ENCODE measurements at places on chromosomes 11 and 22.

DNA sequence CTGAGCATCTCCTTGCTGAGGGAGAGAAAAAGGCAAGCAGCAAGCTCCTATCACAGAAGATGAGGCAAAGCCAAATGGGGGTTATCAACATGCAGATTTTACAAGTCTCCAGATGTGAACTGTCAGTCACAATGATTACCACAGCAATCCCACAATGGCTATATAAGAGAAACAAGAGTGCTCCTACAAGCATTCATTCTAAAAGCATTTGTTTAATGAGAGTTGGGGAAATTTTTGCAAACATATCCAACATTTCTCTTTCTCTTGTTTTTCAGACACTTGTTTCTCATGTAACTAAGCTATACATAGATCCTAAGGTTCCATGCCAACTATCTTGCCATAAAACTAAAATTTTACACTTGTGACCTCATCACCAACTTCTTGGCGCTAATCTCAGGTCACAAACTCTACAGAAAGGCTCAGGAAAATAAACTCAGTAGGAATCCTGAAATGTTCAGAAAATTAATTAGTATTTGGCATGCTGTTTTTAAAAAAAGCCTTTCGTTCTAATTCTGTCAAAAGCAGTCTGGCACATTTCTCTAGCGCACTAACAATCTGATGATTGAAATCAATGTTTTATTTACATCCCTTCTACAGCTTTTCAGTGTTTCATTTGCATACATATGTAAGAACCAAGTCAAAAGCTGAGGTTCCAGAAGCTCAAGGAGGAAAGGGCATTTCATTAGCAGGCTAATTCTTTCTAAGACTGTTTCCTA is 199.5 kb downstream of the TTC28 start:
- DNase-seq: no peak

DNA sequence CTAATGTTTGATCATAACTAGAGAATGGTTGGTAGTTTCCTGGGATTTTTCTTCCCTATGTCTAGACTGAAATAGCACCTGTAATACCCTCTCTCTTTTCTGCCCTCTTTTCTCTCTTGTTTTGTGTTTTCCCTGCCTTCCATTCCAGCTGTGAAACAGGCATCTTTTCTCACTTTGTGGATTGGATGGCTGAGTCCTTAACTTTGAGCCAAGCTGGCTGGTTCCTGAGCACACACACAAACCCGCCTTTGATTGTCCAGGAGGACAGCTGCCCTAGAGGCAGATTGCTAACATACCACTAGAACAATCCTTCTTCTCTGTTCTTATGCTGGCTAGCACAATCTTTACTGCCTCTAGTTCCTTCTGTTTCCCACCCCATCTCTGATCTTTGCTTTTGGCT is 17.7 kb downstream of the CTNND1 start:
- no peak for DNase-seq

DNA sequence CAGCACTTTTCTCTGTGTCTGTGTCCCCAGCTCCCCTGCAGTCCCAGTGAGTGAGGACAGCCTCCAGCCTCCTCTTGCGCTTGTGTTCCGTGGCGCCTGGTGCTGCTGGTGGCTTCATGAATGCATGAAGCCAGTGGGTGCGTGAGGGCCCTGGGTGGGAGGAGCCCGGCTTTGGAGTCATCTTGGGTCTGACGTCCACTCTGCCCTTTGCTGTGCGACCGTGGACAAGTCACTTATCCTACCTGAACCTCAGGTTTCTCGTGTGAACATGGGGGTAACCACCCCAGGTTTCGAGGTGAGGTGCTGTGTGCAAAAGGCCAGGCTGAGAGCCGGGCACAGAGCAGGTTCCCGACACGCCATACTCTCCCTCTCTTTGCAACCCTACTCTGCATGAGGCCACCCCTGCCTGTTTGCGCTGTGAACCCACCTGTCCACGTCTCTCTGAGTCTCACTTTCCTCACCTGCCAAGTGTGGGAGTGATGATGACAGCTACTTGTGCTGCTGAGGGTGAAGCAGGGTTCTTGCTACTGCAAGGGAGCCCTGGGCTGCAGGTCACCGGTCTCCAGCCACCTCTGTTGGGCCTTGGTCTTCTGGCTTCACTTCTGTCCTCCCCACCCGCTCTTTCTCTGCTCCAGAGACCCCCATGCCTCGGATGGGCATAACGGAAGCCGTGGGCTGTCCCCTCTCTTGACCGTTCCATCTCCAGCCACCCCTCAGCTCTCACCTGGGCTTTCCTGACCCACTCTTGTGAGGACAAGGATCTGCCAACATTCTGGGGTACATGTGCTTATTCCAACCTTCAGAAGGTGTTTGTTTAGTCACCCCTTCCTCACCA is 537.6 kb downstream of the TBC1D22A start:
- no peak for DNase-seq

- DNase-seq: no peak
Measured at GRCh38 chr11:130189492-130190210, 30.1 kb downstream of the ST14 start.

GRCh38 chr11:107756553-107756952 is 44.7 kb upstream of the SLN start:
- DNase-seq: no peak

Data from stimulated activated CD8-positive, alpha-beta memory T cell treated with anti-CD3 and anti-CD28 coated beads, Interleukin-4, amount 100 ng/mL, for 4 hours (primary cell).